ELR (cell line): ENCODE measurements at places on chromosomes 13 and 19.
A peak's percentile ranks its signal among the peaks of the same experiment; 100 is the strongest.

GRCh38 chr13:53200075-53200474 is 171.5 kb downstream of the OLFM4 start:
- no peak for DNase-seq

DNA sequence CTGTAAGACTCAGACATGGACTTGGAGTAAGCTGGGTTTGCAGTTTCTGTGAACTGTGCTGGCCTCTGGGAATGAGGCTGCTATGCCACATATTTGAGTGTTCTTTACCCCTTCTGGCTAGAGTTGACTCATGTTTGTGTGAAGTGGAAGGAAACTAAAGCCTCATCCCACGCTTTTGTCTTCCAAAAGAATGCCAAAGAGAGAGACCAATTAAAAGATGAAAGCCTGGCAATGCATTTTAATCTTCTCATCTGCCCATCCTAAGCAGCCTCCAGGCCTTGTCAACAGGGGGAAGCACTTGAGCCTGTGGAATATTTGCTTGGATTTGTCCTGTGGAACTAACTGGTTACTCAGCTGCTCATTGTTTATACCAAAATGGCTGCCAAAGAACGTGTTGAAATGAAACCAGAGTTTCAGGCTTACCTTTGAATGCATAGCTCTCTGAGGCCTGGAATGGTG is 49.1 kb downstream of the LMO7 start:
- DNase-seq, result peak; percentile 89

- DNase-seq, result no peak
Measured at GRCh38 chr19:15196360-15197005, 4.3 kb downstream of the NOTCH3 start.

- DNase-seq, result no peak
Measured at GRCh38 chr13:69545551-69545950, 562.1 kb upstream of the ATXN8OS start.

DNA sequence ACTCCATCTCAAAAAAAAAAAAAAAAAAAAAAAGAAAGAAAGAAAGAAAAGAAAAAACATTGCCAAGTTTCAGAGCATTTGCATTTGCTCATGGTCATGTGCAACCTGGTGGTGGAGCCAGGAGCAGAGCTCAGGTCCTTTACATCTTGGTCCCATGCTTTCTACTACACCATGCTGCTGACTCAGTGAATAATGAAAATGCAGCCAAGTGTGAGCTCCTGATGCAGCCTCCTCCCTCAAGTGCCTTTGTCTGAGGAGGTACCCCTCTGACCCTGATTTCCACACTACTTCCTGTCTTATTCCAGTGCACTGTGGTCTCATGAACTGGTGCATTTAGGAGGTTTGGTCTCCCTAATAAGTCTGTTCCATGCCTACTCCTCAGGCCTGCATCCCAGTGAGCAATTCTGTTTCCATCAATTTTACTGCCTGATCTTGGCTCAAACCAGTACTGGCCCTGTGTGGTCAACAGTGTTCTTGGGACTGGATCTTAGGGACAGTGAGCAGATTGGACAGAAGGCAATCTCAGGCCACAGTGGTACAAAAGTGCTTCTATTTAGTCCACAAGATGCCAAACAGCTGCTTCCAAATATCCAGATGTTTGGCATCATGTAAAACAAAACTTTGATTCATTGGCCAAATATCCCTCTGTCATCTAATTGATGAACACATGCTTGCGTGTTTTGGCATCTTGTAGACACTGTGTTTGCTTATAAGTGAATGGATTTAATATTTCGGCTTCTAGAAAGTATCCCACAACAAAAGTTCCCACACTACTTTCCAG is 28.8 kb upstream of the LRCH1 start:
- no peak for DNase-seq

DNA sequence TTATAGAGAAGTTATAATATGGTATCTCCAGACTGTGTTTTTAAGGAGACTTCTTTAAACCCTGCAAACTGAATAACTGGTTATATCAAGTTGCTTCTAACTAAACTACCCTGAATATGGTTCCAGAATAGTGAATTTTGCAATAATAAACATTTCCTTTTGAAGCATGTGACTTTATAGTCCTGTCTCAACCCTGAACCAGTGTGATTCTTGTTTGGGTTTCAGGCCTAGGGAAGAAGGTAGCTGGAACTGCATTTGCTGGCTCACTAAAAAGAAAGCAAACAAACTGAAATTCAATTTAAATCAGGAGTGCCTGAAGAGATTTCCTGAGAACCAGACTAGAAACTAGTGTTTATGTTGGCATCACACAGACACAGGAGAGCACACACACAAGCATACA is 4.9 kb downstream of the ARHGEF7 start:
- DNase-seq, result no peak

DNA sequence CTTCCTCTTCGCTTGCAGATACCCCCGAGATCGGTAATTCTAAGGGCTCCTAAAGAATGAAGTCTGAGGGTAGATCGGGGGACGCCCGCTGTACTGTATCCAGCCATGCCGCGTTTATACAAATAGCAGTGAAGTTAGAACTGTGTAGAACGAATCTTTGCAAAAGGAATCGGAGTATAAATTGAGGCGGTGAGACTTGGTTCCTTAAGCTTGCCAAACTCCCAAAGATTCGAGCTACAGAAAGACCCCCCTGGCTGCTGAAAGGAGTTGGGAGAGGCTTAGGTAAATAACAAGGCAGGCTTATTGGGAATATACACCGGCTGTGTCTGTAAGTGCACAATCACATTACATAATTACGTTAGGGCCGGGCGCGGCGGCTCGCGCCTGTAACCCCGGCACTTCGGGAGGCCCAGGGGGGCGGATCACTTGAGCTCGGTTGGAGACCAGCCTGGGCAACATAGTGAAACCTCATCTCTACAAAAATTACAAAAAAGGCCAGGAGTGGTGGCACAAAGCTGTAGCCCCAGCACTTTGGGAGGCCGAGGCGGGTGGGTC is 12.2 kb downstream of the TMEM160 start:
- peak; percentile 29 for DNase-seq

DNA sequence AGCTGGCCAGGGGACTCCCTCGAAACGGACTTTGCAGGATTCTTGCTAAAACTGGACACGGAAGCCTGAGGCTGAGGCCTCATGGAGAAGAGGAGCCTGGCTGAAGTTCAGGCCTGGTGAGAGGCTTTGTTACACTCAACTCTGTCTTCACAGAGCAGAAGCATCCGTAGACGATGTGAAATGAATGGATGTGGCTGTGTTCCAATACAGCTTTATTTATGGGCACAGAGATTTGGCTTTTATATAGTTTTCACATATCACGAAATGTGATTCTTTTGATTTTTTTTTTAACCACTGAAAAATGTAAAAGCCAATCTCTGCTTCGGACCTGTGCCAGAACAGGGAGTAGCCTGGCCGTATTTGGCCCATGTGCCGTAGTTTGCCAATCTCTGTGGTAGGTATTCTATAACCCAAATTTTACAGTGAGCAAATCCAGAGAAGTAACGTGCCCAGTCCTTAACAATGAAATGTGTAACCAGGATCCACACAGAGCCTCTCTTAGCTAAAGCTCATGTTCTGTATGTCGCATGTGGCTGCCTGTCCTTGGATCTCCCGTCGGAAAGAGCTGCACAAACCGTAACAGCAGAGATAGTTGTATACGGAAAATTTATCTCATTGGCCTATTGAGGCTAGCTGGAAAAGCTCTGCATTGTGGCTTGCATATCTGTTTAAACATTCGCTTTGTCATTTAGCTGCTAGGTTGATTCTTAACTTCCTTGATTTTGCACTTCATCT is 171.6 kb upstream of the RNF113B start:
- DNase-seq, result no peak

- no peak for DNase-seq
Measured at GRCh38 chr13:77916488-77916887, 2.1 kb downstream of the EDNRB start.

- no peak for DNase-seq
Measured at GRCh38 chr13:92886535-92887077, 340.0 kb upstream of the GPC6 start.

DNA sequence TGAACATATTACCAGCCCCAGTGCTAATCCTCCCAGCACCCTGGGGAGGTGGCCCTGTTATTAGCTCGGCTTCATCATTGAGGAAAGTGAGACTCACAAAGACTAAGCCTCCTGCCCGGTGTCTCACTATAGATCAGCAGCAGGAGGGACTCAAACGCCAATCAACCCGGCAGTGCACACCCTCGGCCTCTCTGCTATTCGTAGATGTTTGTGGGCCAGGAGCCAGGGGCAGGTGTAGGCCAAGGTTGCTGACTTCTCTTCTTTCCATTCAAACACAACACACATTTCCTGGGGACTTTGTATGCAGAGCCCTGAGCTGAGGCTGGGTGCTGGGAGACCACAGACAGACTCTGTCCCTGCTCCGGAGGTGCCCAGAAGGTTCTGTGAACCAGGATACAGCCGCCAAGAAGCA is 9.4 kb upstream of the SBK3 start:
- DNase-seq, result no peak

- DNase-seq, result no peak
Measured at GRCh38 chr13:27712421-27712820, 79.9 kb upstream of the GSX1 start.

DNA sequence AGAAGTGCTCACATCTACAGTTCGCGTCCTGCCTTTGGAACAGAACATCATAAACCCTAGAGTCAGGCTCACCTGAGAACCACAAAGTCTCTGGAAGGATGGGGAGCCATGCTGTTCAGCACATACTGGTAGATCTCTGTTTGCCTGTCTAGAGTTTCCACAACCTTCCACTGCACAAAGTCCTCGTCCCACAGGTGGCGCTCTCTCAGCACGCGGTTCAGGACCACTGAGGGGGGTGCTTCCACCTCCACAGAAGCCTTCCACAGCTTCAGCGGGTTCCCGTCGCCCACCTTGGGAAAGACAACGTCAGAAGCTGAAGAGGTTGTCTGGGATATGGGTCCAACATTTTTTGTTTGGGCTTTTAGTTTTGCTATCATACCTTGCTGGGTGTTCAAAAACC is 93.6 kb downstream of the KL start:
- peak; percentile 24 for DNase-seq

DNA sequence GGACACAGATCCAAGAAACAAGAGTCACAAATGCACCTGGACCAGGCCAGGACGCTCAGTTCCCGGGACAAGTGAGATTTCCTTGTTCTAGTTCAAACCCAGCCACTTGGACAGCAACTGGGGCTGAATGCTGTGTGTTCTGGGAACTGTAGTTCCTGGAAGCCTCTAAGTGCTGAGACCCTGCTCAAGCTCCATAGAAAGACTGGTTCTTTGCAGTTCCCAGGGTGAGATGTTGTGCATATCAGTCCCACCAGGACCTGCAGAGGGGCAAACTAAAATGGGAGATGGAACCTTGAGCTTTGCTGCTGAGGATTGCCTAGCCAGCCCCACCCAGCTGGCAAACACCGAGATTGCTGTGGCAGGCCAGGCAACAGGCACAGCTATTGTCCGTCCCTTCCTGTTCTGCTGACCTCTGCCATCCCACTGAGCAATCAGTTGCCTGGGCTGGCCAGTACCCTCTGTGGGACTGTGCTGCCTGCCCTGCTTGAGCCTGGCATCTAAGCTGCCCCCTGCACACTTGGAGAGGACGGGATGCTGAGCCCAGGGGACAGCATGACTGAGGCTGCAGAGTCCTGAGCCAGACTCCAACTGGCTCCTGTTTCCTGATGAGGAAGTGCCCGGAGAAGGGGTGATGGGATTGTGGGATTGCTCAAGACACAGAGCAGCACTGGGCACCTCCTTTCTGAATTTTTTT is 1.4 kb upstream of the GIPC1 start:
- DNase-seq, result no peak

GRCh38 chr19:10593148-10593547 is 6.0 kb upstream of the AP1M2 start:
- no peak for DNase-seq

GRCh38 chr13:75864718-75865117 is 228.6 kb downstream of the LMO7 start:
- peak; percentile 65 for DNase-seq

DNA sequence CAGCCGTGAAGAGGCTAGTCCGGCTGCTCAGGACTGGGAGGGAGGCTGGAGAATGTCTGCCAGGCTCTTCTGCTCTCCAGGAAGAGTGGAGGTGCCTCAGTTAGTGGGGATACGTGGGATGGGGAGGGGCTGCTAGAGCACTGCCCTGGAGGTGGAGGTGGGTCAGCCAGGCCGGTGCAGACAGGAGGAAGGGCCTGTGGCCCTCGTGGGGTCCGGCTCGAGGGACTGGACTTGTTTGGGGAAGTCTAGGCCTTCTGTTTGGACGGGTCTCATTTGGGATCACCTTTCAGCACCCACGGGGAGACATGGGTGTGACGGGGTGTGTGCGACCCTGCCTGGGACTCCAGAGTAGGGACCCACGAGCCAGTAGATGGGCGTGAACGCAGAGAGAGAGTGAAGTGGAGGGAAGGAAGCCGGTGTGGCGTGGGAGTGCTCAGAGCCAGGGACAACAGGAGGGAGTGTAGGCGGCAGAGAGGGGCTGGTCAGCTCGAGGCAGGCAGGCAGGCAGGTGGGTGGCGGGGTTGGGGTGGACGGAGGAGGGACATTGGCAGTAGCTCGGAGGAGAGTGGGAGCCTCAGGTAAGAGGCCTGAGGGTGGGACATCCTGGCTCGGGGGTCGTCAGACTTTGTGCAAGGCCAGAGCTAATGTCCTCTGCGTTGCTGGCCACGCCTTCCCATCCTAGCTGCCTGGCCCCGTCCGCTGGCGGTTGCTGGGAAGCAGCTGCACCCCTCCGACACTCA is 11.5 kb downstream of the EPN1 start:
- no peak for DNase-seq

GRCh38 chr19:31821346-31821745 is 472.1 kb upstream of the TSHZ3 start:
- DNase-seq, result no peak

- no peak for DNase-seq
Measured at GRCh38 chr13:45368571-45368970, 27.6 kb upstream of the TPT1 start.

DNA sequence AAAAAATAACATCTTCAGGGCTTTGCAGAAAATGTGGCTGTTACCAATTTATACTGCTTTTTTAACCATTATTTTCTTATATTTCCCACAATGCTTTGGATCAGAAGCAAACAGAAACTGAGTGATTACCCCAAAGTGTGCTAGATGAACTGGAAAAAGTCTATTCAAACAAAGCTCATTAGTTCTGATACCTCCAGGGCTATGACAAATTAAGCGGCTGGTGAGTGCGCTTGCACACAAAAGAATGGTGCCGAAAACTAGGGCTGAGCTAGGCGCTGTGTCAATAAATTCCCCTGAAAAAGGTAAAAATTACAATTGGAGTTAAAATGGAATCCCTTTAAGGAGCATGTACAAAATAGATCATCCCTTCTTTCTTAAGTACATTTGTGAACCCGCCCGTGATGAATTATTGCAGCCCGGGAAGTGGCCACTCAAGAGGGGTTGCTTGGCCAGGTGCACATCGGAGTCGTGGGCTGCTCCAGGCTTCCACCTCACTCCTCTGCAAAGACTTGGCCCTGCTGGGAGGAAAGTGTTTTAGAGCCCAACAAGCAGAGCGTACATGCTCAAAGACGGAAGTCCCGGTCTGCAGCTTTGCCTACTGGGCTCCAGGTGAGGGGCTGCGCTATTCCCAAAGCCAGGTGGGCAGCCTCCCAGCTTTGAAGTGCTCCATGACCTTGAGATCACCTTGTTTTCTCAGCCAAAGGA is 164.0 kb upstream of the ZNF507 start:
- no peak for DNase-seq
